Fibroblast of lung (primary cell): ENCODE measurements at places on chromosomes 4 and X. TPM values are rescaled to one million over a fixed set of nuclear protein-coding genes. Genes with fewer than 3 reads are reported as not detected.

GABRE gene
- total RNA-seq, result 3.8 and 23.1 TPM in 2 replicates

DNA sequence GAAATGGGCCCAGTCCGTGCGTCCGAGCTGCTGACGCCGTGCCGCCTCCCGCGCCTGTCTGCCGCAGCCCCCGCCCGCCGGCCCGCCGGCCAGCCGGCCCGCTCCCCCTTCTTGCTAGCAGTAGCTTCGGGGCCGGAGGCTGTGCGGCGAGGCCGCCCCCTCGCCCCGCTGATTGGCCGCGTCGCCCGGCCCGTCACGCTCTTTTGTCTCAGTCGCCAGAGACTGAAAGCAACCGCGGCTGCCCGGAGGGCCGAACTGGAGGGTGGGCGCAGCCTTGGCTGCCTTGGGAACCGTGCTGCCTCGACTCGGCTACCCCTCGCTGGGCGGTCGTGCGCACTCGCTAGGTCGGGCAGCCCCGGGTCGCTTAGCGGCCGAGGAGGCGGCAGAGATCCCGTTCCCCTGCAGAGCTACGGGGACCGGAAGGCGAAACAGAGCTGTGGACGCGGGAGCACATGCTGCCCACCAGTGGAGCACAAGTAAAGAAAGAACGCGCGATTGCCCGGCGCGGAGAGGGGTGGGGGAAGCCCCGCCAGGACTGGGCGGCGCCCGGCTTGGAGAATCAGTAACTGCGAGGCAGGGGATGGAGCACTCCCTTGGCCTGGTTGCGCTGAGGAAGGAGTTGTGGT is at the start of gene ZCCHC18:
Gene ZCCHC18, plus strand, starts transcription at position 198 of the 626 bp plus-strand sequence. CDS start 1,589 bp downstream, outside the sequence.
- H3K36me3 ChIP-seq, result no peaks in the 10 kb centered on the region
- H3K27me3 ChIP-seq, result peaks cover 3% of the 10 kb centered on the region
- no peak within 1 kb of the TSS for H3K27ac ChIP-seq
- no peaks in the 10 kb centered on the region for H3K4me1 ChIP-seq
- DNase-seq, result peak; percentile 78

BEX3 gene
- 300 and 416 TPM in 2 replicates for total RNA-seq

QRFPR gene
- not detected in 2 replicates for total RNA-seq

GRCh38 chr4:173056710-173057109 is 111.9 kb upstream of the GALNT7 start:
- H3K27ac ChIP-seq, result no peak overlapping the region
- no peak overlapping the region for H3K4me3 ChIP-seq
- H3K36me3 ChIP-seq, result no peaks in the 10 kb centered on the region
- DNase-seq, result no peak

- H3K36me3 ChIP-seq, result no peaks in the 10 kb centered on the region
- H3K27ac ChIP-seq, result no peak overlapping the region
- no peaks in the 10 kb centered on the region for H3K4me1 ChIP-seq
- no peak for DNase-seq
These were observed 190.7 kb upstream of the MID1 start for GRCh38 chrX:10811111-10811510.

SUPT20HL2 gene
- not detected in 2 replicates for total RNA-seq

PROM1 gene
- under 0.01 and 0.17 TPM in 2 replicates for total RNA-seq

GAGE12J gene
- not detected in 2 replicates for total RNA-seq

DNA sequence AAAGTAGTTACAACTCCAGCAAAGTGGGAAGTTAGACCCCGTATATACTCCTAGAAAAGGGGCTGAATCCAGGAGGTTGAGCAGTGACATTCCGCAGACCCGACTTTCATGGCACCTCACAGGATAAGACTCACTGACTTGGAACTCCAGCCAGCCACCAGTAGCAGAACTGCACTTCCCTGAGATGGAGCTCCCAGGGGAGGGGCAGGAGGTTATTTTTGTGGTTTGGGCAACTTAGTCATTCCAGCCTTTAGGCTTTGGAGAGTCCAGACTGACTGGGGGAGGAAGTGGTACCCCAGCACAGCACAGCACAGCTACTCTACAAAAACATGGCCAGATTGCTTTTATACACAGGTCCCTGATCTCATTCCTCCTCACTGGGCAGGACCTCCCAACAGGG is 319.1 kb downstream of the PCDH19 start:
- DNase-seq, result peak; percentile 54
- H3K4me1 ChIP-seq, result no peaks in the 10 kb centered on the region
- no peak overlapping the region for H3K4me3 ChIP-seq
- H3K27ac ChIP-seq, result no peak overlapping the region

SPANXN3 gene
- total RNA-seq, result not detected in 2 replicates

- no peaks in the 10 kb centered on the region for H3K36me3 ChIP-seq
- no peaks in the 10 kb centered on the region for H3K4me1 ChIP-seq
- no peak overlapping the region for H3K27ac ChIP-seq
- H3K4me3 ChIP-seq, result no peak overlapping the region
These were observed 35.6 kb upstream of the C1QTNF7 start for GRCh38 chr4:15392053-15392805.

PLA2G12A gene
- 10.5 and 18.0 TPM in 2 replicates for total RNA-seq

CLDN22 gene
- total RNA-seq, result under 0.01 TPM in 1 of 2 replicates, not detected in the other

GRCh38 chr4:8524595-8525382 is 55.4 kb upstream of the GPR78 start:
- H3K27me3 ChIP-seq, result no peaks in the 10 kb centered on the region
- H3K36me3 ChIP-seq, result no peaks in the 10 kb centered on the region
- H3K4me3 ChIP-seq, result no peak overlapping the region
- H3K4me1 ChIP-seq, result peaks cover 18% of the 10 kb centered on the region

KLHL2 gene
- 23.1 and 26.1 TPM in 2 replicates for total RNA-seq

- no peak overlapping the region for H3K4me3 ChIP-seq
- no peaks in the 10 kb centered on the region for H3K4me1 ChIP-seq
- H3K36me3 ChIP-seq, result no peaks in the 10 kb centered on the region
- no peak for DNase-seq
- peaks cover 37% of the 10 kb centered on the region for H3K27me3 ChIP-seq
- no peak overlapping the region for H3K27ac ChIP-seq
These were observed 22.5 kb downstream of the CCNG2 start for GRCh38 chr4:77179519-77179918.

DNA sequence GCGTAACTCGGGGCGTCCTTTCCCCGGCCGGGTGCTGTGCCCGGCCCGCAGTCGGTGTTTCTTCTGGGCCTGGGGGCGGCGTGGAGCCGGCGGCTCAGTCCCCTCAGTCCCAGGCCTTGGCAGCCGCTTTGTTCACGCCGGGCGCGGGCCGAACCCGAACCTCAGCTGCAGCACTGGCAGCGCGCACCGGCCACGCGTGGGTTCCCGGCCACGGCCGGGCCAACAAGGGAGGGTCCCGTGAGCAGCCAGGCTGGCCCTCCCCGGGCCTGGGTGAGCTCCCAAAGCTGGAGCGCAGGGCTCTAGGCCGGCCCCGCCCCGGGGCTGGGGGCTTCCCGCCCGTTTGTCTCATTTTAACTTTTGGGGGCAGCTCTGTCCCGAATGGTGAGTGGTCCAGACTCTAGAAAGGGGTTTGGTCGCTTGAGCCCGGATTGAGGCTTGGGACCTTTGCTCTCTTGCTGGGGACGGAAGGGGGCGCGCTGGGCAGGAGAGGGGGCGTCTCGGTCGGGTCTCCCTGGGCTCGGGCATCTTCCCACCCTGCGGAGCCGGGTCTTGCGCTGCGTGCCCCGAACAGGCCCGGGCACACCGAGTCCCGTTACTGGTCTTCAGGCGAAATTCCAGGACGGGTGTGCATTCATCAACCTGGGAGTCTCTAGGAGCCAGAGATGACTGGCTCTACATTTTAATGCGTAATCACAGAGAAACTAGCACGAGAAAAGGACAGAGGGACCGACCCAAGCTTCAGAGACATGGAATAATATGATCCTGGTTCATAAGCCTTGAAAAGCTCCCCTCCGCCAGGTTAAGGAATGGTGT is 177.1 kb downstream of the CBR4 start:
- H3K4me1 ChIP-seq, result peaks cover 3% of the 10 kb centered on the region
- DNase-seq, result no peak
- H3K27me3 ChIP-seq, result no peaks in the 10 kb centered on the region
- H3K36me3 ChIP-seq, result peaks cover under 1% of the 10 kb centered on the region

GRCh38 chrX:155056471-155056870 is 14.5 kb downstream of the CMC4 start:
- H3K4me1 ChIP-seq, result peaks cover 2% of the 10 kb centered on the region
- H3K36me3 ChIP-seq, result no peaks in the 10 kb centered on the region
- H3K4me3 ChIP-seq, result no peak overlapping the region
- no peak overlapping the region for H3K27ac ChIP-seq
- H3K27me3 ChIP-seq, result no peaks in the 10 kb centered on the region
- DNase-seq, result no peak

DNA sequence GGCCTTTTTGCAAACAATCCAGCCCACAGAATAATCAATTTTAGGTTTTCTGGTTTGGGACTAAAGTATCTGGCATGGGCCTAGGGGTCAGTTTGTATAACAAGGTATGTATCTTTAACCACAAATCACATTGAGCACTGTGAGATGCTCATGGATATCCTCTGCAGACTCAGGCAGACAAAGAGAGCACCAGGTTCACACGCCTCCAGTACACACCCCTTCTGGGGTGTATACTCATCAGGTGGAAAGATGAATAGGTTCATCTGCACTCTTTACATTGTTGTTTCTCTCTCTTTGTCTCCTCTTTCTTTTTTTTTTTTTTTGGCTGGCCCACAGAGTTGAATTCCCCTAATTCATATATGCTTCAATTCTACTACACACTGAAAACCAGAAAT is 21.1 kb downstream of the TEC start:
- DNase-seq, result no peak
- peaks cover 2% of the 10 kb centered on the region for H3K4me1 ChIP-seq
- no peak overlapping the region for H3K27ac ChIP-seq
- H3K27me3 ChIP-seq, result no peaks in the 10 kb centered on the region
- no peaks in the 10 kb centered on the region for H3K36me3 ChIP-seq

FAAH2 gene
- under 0.01 and 0.33 TPM in 2 replicates for total RNA-seq

SHROOM4 gene
- 0.50 and 0.51 TPM in 2 replicates for total RNA-seq

- H3K27ac ChIP-seq, result no peak overlapping the region
- H3K4me3 ChIP-seq, result no peak overlapping the region
- no peaks in the 10 kb centered on the region for H3K27me3 ChIP-seq
- no peak for DNase-seq
- H3K4me1 ChIP-seq, result no peaks in the 10 kb centered on the region
- no peaks in the 10 kb centered on the region for H3K36me3 ChIP-seq
These were observed 129.4 kb downstream of the CNKSR2 start for GRCh38 chrX:21503593-21503992.
